ENCODE measurements at places on chromosomes 5 and 9.

DNA sequence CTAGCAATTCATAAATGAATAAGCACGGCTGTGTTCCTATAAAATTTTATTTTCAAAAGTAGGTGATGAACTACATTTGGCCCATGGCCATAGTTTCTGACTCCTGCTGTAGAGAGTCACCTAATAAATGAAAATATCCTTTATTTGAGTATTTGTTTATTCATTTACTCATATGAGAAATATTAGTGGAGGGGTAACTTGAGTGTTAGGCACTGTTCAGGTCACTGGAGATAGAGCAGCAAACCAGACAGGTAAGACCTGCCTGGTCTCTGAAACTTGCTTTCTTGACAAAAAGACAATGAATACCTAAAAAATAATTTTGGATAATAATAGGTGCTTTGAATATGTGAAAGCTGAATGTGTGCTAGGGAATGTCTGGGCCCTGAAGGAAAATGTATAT lies 68.8 kb downstream of the YIPF5 start:
- no peak for DNase-seq

DNA sequence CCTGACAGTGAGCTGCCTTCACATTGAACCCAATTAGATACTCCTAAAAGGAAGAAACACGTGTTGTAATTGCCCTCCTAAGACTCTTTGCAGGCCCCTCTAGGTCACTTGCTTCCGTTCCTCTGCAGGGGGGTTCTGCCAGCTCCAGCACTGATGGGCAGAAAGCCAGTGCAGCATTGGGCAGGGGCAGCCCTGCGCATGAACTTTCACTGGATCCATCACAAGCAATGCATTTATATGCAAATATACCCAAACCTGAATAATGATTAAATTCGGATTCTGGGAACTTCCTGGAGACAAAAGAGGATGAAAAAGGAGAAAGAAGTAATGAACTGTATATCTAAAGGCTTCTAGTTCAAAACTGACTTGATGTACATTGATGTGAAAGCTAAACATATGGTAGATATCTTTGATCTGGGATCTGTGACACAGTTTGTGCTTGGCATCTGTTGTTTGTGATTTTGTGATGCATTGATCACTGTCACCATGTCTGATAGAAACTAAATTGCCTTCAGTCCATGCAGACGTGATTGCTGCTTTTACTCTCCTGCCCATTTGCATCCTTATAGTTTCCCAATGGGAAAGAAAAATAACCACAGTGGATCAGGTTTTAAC lies 313.4 kb downstream of the DEPDC1B start:
- DNase-seq = no peak

- DNase-seq = no peak
These were observed 50.4 kb downstream of the MAPKAP1 start for GRCh38 chr9:125656560-125656959.

DNA sequence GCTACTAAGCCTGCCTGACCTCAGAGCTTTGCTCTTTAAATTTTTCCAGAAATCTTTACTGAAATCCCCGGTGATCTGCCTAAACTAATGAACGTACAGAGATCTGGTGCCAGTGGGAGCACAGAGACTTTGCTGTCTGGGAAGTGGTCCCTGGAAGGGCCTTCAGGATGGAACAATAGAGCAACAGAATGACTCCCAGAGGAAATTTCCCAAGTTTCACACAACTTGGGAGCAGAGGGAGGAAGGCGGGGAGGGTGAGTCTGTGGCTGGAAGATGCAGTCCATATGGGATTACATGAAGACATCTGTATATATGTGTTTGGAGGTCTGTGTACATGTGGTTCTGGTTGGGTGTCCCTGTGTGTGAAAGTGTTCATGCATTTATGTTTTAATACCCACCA lies 638.3 kb downstream of the CCDC171 start:
- DNase-seq = no peak

GRCh38 chr9:112703304-112703703 lies 14.6 kb downstream of the INIP start:
- no peak for DNase-seq

GRCh38 chr5:94748212-94748611 lies 129.7 kb downstream of the SLF1 start:
- no peak for DNase-seq

DNA sequence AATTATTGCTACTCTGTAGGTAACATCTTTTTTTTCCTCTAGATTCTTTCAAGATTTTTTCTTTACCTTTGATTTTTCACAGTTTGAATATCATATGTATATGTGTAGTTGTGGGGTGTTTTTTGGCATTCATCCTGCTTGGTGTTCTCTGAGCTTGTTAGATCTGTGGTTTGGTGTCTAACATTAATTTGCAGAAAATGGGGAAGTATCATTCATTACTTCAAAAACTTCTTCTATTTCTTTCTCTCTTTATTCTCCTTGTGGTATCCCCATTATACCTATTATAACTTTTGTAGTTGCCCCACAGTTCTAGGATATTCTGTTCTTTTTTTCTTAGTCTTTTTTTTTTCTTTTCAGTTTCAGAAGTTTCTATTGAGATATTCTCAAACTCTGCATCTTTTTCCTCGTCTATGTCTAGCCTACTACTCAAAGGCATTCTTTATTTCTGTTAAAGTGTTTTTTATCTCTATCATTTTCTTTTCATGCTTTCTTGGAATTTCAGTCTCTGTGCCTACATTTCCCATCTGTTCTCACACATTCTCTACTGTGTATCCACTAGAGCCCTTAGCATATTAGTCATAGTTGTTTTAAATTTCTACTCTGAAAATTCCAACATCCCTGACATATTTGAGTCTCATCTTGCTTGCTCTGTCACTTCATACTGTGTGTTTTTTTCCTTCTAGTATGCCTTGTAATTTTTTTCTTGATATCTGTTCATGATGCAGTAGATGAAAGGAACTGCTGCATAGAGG lies 60.1 kb upstream of the GNA14 start:
- peak; percentile 73 for DNase-seq

DNA sequence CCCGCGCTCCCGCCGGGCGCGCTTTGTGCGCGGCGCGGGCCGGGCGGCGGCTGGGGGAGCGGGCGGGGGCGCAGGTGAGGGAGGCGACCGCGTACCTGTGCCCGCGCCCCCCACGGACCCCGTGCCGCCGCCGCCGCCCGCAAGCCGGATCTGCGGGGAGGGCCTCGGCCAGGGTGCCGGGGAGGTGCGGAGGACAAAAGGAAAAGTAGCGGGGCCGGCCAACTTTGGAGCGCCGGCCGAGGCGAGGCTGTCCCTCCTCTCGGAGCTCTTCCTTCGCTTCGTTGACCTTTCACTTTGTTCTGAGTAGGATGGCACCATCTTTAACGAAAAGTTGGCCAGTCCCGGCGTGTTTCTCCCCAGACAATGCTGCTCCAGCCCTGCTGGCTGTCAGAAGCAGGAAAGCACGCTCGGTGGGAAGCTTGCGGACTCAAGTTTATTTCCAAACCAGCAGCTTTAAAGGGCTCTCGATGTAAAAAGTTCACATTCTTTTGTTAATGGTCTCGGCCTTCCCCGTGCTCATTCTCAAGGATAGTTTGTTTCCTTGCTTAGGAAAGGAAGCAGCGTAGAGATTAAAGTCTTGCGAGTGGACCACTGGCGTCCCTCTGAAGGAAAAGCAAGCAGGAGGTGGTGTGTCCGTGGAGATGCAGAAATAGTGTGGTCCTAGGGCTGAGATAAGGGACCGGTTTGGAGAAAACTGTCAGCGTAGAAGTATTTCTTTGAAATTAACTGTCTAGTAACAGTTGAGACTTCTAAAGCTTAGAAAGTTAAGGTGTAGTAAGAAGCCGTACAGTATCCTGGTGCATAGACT lies 639 bp downstream of the EHMT1 start:
- DNase-seq = peak; percentile 48

- peak; percentile 80 for DNase-seq
These were observed 124.3 kb downstream of the ENC1 start for GRCh38 chr5:74516211-74516636.

DNA sequence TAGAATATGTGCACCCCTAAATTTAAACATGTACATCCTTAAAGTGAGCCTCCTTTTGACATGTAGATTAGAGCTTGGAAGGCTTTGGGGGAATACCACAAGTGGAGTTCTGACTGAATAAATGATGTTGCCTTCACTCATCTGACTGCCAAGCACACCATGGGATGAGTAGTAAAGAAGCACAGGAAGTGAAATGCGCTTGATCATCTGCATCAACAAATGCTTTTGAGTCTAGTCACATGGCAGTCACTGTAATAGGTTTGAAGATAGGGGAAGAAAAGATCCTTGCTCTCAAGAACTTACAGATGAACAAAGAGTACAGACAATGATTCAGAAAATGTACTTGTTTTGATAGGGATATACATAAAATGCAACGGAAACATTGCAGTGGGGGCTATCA lies 62.0 kb upstream of the STARD4 start:
- peak; percentile 55 for DNase-seq

- no peak for DNase-seq
These were observed 157.1 kb upstream of the COL5A1 start for GRCh38 chr9:134484479-134484878.

DNA sequence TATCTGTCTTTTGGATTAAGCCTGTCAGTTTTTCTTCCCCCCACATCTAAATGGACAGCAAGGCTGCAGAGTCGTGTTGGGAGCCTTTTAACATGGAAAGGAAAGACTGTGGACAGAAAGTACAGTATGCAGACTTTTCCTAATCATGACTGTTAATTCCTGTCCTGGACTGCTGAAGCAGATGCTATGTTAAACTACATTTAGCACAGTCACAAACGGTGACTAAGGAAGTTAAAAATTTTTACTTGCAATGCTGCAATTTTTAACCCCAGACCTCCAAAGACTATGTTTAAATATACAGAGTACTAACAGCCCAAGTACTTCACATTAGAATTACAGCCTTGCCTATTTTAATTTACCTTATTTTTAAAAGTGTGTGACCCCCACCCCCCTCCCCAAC lies 51.8 kb downstream of the ELAVL2 start:
- peak; percentile 8 for DNase-seq

DNA sequence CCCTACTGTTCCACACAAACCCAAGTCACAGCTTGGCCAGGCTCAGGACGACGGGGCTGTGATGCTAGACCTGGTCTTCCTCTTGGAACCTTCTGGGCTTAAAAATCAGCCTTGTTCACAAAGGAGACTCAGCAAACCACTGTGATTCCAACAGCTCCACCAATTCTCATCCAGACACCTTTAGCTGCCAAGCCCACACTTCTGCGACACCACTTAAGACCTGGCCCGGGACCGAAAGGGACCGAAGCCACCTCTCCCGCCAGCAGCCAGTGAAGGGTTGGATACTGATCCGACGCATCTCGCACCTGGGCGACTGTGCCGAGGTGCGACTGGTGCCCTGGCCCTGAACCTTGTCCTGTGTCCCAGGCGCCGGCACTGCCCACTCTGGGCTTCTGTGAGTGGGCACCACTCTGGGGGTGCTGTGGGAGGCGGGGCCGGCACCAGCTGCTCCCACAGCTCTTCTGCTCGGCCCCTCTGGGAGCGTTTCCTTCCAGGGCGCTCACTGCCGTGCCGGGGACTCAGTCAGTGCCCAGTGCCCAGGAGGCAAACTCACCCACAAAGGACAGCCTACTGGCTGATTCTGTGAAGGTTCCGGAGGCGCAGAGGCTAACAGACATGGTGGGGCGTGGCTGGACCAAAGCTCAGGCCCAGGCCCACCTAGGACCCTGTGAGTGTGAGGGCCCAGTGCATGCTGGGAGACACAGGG lies 50.9 kb downstream of the EXD3 start:
- DNase-seq = no peak

DNA sequence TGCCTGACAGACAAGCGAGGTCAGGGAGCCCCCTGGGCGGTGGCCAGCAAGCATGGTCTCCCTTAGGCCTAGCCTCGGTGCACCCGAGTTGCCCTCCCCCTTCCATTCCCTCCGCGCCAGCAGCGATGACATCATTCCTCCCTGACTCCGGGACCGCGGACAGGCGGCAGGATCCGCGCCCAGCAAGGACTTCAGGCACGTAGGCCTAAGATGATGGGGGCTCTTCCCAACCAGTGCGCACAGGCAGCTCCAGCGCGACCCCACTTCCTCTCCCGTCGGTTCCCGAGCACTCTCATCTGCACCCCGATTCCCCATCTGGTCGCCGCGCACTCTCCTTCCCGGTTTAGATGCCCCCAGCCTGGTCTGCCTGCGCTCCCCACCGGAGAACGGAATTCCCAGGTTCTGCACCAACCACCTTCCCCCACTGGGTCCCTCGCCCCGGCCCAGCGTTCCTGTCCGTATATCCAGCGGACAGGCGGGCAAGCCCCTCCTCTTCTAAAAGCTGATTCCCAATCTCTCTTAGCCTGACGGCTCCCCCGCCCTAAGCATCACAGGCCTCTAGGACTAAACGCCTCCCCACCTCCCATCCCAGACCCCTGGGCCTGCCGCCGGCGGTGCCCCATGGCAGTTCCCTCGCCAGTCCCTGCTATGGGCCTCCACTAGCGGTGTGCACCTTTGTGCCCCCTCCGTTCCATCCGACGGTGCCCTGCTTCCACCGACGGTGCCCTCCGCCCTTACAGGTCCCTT lies 931 bp downstream of the FAM219A start:
- DNase-seq = peak; percentile 86

DNA sequence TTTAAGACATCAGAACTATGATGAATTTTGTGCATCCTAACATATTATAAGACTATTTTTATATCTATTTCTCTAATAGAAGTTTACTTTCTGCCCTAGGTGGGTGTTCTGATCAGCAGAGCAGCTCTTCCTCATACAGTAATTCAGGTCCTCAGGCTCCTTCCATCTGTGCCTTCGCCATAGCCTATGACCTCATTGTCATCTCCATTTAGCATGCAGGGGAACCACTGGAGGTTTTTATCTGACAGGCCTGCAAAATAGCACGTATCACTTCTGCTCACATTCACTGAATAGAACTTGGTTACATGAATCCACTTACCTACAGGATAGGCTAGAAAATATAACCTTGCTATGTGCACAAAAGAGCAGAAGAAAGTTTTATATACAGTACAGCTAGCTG lies 159.4 kb upstream of the CCNH start:
- no peak for DNase-seq

- no peak for DNase-seq
These were observed 3.0 kb upstream of the GLRX start for GRCh38 chr5:95825495-95825894.

DNA sequence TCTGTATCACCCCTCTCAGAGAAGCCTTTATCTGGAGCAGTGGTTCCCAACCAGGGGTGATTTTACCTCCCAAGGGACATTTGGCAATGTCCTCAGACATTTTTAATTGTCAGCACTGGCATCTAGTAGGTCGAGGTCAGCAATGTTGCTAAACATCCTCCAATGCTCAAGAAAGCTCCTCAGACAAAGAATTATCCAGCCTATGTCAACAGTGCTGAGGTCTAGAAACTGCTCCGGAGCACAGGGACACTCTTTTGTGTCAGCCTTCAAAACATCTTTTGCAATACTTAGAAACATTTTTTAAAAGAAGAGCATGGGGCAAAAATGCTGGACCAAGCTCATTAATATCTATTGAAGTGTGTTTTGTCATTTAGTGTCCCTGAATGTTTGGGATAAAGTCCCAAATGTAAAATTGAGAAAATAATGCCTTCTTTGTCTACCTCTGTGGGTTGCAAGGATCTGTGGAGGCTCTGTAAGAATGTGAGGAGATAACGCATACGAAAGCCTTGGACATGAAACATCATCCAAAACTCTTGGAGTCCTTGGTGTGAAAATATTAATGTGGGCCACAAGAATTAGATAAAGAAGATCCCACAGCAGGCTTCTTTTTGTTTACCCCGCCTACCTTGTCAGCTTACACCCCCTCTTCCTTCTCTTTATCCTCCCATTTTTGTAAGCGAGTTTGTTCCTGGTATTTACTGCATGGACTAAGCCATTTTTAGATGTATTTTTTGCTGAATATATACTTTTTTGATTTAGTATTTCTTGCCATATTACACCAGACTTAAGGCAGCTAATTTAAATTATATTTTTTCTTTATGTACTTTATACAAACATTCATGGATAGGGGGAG lies 193.5 kb downstream of the CD180 start:
- no peak for DNase-seq
